Left renal cortex interstitium (tissue), 4 donors: ENCODE measurements at places on chromosomes 11 and 22.

DNA sequence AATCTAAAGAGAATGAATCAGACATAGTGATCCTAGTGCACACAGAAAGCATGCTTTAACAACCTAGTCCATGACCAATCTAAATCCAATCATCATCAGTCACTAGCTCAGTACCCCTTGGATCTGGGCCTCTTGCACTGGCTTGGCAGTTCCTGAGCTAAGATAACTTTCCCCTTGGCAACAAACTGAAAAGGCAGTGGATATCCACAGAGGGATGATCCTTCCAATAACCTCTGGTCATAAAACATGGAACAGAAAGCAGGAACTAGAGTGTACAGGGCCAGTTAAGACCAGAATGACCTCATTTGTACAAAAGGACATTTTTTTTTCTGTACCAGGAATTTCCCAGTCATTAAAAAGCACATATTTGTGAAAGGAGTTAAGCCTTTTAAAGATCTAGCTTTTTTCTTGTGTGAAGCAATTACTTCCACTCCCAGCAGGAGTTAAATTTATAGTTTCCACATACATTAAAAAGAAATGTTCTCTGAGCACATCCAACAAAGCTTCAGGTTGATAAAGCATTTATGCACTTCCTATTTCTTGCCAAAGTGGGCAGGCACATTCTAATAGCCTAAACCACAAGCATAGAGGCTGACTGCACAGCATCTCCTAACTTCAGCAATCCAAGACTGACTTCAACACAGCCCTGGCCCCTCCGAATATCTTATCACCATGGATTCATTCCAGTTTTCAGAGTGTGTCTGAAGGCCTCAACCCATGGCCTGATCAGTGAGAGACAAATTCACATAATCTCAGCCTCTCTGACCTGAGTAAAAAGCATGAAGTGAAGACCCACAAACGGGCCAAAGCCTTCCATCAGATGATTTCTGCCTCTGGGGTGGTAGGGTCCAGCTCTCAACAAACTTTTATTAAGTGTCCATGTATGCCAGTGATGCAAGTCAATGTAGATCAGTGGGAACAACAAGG lies 29.9 kb downstream of the GUCY1A2 start:
- DNase-seq, result peak; percentile 23

DNA sequence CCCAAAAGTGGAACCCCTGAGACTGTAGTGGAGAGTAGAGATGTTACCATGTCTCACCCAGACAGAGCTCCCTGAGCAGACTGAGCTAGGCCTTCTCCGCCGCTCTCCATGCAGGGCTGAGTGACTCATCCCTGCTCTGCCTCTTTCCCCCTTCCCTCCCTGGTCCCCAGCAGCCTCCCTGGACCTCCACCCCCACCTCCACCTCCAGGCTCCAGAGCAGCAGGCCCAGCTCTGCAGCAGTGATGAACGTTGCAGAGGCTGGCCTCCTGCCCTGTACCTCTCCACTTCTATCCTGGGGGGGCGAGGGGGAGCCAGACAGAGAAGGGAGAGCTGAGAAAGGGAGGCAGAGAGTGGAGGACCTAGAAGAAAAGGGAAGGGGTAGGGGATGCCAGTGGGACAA lies 19.3 kb upstream of the ARAP1 start:
- DNase-seq, result no peak

GRCh38 chr11:46845440-46845739 lies 690 bp downstream of the CKAP5 start:
- no peak for DNase-seq

- no peak for DNase-seq
These were observed 71.8 kb downstream of the PIWIL4 start for GRCh38 chr11:94638902-94639373.

DNA sequence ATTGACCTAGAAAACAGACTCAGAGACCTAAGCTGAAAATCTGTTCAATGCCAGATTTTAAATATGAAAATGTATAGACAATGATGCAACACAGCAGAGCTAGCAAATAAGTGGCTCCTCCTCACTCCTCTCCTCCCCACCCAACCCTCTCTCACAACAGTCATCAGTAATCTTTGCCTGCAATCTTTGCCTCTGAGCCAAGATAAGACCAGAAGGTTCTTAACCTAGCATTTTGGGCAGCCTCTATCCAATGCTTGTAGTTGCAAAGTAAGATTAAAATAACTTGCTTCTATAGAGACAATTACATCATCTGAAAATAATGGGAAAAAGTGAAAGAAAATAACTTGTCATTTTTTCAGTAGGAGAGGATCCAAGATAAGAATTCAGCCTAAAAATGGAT lies 117.3 kb downstream of the PARVA start:
- no peak for DNase-seq

GRCh38 chr22:40487663-40488249 lies 117.4 kb downstream of the SGSM3 start:
- no peak for DNase-seq

DNA sequence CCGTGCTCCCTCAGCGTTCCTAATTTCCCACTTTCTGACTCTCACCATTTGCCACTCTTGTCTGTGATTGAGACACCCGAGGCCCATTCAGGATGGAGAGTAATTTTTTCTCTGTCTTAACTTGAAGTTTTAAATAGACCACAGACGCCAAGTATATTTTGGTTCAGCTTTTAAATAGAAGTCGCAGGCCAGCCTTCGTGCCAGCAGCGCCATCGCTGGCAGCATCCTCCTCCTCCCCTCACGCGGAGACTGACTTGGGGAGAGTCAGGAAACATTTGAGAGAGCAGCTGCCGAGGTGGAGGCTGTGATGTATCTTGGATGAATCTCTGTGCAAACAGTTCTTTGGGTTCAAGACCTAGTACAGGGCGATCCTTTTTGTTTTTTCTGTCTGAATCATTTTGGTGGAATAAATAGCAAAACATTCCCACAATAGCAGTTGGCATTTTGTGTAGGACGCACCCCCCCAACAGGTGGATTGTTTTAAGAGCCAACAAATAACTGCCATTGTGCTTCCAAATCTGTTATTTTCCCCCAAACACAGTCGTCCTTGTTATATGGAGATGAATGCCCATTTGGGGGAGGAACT lies 889 bp upstream of the DMC1 start:
- DNase-seq, result peak; percentile 40

GRCh38 chr11:88475991-88476418 lies 138.5 kb upstream of the CTSC start:
- DNase-seq, result no peak

DNA sequence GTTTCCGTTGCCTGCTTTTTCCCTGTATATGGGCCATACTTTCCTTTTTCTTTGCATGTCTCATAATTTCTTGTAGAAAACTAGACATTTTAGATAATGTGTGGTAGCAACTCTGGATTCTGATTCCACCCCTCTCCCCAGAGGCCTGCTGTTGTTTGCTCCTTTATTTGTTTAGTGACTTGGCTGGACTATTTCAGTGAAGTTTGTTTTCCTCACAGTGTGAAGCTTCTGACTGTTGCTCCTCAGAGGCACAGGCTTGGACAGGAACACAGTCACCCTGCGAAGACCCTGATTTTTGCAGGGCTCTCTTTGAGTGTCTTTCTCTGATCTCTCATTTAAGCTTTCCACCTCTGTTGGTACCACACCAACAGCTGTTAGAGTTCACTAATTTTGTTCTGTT lies 72.5 kb downstream of the SWAP70 start:
- no peak for DNase-seq
